ENCODE measurements at places on chromosomes 16 and 17. TPM values are rescaled to one million over a fixed set of nuclear protein-coding genes. Genes with fewer than 3 reads are reported as not detected.

Gene ARL5C
- total RNA-seq = not detected

Gene MYCBPAP
- total RNA-seq = 5.3 TPM

Gene VASN
- 0.29 TPM for total RNA-seq

- no peak for DNase-seq
Measured at GRCh38 chr16:86012221-86012620, 113.3 kb downstream of the IRF8 start.

GRCh38 chr17:73956595-73957465 is 246.6 kb upstream of the RPL38 start:
- peak; percentile 38 for DNase-seq

- no peak for DNase-seq
Measured at GRCh38 chr17:77248216-77249114, 107.7 kb downstream of the SEC14L1 start.

Gene CDH15
- not detected for total RNA-seq

Gene KIFC3
- total RNA-seq = 1.6 TPM

GRCh38 chr16:1920727-1921171 is 2.5 kb upstream of the HS3ST6 start:
- no peak for DNase-seq

DNA sequence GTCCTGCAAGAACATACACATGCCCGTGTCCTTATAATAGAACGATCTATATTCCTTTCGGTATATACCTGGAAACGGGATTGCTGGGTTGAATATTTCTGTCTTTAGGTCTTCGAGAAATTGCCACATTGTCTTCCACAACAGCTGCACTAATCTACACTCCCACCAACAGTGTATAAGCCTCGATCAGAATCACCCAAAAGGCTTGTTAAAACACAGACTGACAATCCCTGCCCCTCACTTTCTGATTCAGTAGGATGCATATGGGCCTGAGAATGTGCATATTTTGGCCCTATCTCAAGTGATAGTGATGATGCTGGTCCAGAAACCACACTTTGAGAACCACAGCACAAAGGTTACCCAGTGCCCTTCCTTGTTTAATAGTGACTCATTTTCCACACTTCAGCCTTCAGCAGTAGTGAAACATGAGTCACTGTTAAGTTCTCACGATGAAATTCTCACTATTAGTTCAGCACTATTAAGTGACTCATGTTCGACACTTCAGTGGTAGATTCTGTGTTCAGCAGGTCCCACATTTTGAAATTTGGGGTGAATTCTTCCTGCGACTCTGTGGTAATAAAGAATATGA is 215.6 kb downstream of the GRIN2A start:
- no peak for DNase-seq

DNA sequence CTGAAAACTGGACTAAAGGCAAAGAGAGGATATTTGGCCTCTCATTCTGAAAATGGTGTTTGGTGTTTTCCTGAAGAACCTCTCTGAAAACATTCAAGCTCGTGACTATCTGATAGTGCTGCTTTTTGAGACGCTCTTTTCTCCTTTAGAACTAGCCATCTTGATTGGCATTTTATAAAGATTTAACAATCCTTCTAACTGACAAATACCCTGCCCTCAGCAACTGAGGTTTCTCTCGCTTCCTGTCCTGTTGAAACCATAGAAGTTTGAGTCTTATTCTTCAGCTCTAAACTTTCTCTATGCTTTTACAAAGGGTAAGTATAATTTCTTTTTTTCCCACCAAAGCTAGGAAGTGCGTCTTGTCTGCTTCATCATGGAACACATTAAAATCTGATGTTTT is 13.3 kb downstream of the CNEP1R1 start:
- DNase-seq = no peak

DNA sequence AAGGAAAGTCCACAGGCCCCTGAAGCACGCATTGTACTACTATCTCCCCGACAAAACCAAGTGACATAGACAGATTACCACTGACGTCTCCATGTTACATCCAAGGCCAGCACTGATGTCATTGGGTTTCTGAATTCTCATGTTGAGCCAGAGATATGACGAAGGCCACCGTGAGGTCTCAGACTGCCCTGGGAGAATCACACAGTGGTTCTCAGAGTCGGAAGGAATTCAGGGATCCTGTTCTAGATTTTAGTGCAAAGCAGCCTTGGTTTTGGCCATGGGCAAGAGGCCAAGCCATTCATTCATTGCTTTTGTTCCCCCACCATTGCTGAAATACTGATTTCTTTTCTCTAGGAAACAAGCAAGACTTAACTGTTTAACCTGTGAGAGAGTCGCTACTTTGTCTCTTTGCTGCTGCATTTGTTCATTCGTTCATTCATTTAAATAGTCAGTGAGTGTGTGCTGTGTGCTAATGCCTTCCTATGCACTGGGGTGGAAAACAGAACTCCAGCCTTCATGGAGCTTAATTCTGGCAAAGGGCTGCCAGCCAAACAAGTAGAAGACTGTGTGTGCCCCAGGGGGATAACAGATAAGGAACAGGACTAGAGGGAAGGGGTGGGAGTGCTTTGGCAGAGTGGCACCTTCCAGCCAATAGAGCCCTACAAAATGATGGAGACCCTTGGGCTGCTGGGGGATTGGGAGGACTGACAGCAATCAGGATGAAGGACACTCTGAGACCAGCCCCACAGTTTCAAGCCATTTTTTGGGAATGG is 222.3 kb downstream of the MSI2 start:
- no peak for DNase-seq

DNA sequence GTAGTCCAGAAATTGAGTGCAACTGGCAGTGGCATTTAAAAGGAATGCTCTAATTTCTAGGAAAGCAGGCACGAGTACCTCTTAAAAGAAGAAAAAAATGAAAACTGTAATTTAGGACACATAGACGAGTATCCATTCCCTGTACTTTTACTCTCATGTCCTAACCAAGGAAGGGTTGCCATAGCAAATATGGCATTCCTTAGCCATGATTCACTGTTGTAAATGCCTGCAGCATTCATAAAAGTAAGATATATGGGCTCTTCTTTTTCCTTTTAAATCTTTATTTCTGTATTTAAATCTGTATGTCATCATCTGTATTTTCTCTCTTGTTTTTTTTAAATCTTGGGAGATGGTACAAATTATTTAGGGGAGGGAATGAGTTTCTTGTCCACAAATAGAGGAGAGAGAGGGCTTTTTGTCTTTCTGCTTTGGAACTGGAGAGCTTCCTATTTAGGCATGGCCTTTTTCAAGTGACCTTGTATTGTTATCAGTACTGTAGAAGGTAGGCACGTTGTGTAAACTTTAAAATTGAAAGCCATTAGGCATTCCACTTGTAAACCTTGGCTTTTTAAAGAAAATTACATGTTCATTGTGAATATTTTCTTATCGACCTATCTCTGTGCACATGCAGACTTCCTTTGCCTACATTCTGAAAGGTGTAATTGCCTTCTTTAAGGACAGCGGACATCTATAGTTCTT is 50.0 kb downstream of the TENT4B start:
- no peak for DNase-seq

DNA sequence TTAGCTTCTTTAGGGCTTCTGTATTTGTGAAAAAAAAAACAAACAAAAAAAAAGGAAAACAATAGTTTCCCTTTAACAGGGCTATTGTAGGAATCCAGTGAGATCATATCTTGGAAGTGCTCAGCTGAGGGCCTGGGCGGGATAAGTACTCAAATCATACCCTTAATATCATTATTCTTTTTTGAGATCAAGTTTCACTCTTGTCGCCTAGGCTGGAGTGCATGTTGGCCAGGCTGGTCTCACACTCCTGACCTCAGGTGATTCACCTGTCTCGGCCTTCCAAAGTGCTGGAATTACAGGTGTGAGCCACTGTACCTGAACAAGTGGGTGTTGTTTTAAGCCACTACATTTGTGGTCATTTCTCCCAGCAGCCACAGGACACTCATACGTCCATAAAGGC is 87.0 kb downstream of the CDH13 start:
- DNase-seq = no peak

DNA sequence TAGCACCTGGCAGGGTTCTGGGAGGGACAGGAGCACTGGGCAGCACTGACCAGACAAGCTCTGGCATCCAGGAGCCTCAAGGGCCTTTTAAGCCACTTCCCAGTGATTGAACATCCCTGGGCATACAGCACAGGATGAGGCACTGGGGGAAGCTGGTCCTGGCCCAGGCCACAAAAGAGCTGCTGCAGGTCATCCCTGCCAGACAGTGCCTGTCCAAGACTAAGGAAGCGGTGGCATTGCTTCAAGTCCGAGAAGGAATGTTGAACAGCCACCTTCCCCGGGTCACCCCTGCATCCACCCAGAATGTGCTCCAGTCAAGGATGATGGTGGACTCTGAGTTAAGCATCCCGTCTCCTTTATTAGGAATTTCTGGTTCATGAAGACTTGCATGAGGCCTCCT is 1.2 kb upstream of the OSBPL7 start:
- DNase-seq = no peak

DNA sequence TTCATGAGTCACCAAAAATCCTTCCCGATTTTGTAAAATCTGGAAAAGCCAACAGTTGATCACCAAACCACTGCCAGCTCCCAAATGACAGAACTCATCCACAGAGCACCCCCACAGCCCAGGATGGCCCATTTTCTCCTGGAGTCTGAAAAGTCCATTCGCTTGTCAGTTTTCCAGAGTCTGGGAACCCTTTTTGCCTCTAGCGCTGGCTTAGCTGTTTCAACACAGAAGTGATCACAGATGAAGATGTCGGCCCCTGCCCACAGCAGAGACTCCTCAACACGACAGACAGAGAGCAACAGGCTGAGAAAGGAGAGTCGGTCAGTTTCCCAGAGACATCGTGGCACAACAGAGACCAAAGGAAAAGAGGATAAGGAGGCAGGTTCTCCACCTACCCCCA is 66.4 kb downstream of the NXN start:
- DNase-seq = no peak

DNA sequence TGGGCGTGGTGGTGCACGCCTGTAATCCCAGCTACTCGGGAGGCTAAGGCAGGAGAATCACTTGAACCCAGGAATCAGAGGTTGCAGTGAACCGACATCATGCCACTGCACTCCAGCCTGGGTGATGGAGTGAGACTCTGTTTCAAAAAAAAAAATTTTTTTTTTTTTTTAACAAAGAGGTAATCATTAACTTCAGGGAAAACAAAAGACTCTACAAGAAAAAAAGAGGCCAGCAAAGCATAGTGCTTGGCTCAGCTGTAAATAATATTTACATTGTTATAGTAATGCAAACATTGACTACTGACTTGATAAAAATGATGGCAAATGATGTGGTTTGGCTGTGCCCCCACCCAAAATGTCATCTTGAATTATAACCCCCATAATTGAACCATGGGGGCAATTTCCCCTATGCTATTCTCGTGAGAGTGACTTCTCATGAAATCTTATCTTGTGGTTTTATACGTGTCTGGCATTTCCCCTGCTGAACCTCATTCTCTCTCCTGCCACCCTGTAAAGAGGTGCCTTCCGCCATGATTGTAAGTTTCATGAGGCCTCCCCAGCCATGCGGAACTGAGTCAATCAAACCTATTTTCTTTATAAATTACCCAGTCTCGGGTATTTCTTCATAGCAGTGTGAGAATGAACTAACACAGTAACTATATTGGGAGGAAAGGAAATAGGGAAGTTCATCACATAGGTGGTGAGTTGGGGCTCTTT is 12.7 kb upstream of the SSTR2 start:
- DNase-seq = no peak
